Neuronal stem cell (in vitro differentiated cells): ENCODE measurements at places on chromosomes 11 and 22.

GRCh38 chr11:96567176-96567575, 177.4 kb downstream of the JRKL start:
- no peak for DNase-seq

DNA sequence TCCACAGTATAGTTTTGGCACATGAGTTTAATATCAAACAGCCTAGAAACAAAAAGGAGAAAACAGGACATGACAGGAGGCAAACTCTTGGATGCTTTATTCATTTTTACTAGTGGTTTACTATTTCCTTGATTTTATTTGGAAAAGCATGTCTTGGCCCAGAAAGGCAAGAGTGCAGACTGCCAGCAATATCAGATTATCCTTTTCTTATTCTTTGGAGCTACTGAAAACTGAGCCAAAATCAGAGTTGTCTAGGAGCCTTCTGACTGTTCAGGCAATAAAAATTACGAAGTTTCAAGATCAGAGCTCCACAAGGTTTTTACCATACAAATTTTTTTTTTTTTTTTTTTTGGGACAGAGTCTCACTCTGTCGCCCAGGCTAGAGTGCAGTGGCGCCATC, 16.0 kb downstream of the CELF1 start:
- DNase-seq, result no peak

DNA sequence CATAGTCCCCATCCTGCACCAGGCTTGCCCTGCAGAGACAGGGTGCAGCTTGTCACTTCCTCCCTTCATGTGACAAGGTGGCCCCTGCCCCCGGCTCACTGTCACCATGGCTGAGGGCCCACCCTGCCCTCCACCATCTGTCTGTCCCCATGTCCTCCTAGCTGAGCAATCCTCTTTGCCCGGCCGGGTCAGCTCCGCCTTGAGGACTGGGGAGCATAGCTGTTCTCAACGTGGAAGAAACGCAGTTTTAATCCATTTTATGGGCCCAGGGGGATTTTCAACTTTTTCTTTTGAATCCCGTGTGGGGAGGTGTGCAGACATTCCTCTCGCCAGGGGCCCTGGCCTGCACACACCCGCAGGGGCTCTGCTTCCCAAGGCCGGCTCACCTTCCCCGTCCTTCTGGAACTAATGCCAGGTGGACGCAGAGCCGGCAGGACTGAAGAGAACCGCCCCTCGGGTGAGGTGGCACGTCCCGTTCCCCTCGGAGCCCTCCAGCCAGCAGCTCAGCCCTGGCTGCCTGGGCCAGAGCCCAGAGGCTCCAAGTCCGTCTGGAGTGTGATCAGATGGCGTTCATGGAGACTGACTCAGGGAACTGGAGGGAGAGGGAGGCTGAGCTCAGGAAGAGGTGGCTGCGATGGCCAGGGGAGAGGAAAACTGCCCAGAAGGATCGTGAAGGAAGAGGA, 1108.7 kb downstream of the BRD1 start:
- no peak for DNase-seq

GRCh38 chr22:46457502-46458488, 79.6 kb downstream of the CELSR1 start:
- no peak for DNase-seq

- DNase-seq, result no peak
These were observed 145.9 kb downstream of the ELP4 start for GRCh38 chr11:31655483-31655882.
